ENCODE measurements at places on chromosomes 5 and 9.
A peak's percentile ranks its signal among the peaks of the same experiment; 100 is the strongest.

DNA sequence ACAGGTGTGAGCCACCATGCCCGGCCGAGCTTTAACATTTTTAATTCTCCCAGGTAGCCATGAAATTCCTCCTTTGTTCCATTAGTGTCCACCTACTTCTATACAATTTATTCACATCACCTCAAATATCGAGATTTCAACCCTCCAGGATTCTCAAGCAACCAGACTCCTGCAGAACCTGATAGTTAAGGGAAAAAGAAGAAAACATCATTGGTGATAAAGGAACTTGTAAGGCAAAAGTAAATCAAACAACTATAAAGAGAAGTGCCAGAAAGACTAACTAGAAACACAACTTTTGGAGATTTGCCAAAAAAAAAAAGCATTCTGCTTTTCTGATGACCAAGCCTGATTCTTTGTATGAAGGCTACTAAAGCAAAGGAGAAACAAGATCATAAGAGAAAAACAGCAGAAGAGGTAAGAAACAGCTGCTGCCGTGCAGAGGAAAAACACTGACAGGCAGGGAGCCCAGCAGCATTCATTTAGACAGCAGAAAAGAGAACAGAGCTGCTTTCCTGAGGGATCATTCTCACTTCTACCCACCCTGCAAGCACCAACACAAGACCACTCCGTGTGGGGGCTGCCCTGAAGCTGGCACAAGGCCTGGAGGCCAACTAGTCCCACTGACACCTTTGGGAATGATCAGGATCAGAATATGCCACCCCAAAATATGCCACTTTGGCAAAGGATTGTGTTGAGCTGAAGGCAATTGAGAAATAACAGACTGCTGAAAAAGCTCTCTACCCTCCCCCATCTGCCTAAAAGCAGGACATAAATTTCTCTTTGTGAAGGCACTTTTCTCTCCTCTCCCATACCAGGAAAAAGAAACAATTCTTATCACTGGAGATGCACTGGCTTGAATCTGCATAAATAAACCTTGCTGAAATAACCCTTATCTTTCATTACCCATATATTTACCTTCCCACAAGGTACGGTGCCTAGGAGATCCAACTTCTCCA lies 75.1 kb downstream of the ALDH7A1 start:
- no peak for DNase-seq

DNA sequence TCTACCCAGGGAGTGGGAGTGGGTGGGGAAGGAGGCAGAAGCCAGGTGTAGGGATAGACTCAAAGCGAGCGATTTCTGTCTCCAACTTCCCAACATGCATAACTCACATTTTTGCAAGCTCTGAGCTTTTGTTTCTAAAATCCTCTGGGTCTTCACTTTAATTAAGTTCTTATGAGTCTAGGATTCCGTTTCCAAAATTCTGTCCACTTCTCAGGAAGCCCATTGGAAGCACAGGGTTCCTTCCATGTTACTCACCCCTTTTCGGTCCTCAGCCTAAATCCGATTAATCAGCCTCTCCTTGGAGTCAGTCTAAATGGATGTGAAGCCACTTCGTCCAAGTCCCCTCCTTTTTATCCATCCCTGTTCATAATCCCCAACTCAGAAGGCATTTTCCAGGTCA lies 1.4 kb downstream of the GPX3 start:
- no peak for DNase-seq

DNA sequence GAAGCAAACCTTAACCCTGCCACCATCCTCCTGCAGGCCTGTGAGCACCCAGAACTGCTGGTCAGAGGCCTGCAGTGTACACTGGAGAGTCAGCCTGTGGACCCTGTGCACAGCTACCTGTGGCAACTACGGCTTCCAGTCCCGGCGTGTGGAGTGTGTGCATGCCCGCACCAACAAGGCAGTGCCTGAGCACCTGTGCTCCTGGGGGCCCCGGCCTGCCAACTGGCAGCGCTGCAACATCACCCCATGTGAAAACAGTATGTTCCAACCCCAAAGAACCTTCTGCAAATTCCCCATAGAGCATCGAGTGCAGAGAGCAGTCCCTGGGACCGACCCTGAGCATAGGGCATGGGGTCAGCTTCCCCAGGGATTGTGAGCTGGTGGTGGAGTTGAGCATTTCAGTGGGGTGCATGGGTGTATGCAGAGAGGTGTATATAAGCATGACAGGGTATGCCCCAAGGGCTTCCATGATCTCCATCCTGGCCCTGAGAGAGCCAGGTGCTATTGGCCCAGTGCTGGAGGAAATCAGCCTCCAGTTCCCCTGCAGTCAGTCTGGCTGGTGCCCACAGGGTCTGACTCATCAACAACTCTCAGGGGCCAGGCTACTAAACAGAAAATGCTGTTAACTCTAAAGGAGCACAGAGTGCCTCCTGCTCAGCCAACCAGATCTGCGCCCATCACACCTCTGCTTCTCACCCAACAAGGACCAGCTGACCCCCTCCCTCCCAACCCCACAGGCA lies 126.2 kb downstream of the SAXO1 start:
- peak; percentile 23 for DNase-seq

GRCh38 chr9:94175669-94176068 lies 83.4 kb upstream of the ZNF169 start:
- DNase-seq: no peak

DNA sequence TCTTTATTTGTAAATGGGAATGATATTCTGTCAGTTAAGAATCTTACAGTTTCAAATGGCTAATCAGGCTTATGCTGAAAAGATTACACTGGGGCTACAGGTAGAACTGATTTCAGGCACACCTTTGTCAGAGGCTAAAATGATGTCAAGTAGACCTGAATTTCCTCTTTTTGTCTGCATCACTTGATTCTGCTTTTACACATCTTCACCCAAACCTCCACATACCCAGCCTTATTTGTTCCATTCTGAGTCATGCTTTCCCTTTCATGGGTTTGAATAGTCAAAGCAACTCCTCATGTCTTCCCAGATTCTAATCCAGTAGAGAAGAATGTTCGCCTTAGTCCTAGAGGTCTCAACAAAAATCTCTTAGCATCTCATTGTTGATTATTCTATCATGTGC lies 156.4 kb downstream of the CWC27 start:
- no peak for DNase-seq

GRCh38 chr5:174273325-174273724 lies 227.8 kb downstream of the NSG2 start:
- DNase-seq: no peak

DNA sequence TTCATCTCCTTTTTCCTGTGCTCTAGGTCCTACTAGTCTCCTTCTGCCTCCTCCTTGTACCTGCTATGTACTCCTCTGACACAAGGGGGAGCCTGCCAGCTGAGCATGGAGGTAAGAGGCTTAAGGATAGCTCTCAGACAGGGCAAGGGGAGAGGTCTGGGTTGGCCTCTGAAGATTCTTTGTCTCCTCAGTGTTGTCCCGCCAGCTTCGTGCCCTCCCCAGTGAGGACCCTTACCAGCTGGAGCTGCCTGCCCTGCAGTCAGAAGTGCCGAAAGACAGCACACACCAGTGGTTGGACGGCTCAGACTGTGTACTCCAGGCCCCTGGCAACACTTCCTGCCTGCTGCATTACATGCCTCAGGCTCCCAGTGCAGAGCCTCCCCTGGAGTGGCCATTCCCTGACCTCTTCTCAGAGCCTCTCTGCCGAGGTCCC lies 3.8 kb downstream of the CREB3 start:
- DNase-seq: peak; percentile 85

DNA sequence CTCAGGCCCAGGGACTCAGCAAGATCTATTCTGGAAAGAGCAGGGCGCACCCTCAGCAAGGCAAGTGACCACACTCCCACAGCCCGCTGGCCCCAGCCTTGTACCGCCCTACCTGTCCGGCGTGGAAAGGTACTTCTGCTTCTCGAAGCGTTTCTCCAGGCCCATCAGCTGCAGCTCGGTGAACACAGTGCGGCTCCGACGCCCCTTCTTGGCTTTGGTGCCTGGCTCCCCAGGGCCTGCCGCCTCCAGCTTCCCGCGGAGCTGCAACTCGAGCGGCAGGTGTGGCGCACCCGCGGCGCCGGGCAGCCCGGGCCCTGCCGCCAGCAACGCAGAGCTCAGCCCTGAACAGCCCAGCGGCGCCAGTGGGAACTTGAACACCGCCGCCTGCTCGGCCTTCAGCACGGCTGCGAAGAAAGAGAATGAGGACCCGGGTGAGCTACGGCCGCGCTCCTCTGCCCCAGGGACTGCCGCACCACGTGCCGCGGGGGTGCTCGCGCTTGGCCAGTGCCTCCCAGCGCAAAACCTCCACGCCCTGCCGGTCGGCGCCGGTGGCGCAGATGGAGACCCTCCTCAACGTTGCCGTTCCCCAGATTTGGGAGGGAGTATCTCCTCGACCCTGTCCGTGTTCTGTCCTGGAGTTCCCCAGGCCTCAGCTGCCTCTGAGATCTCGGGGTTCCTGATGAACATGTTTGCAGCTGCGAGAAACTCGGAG lies 2.2 kb downstream of the BARX1 start:
- DNase-seq: no peak

- DNase-seq: no peak
Observed at GRCh38 chr9:99824378-99825171, 2.9 kb downstream of the NR4A3 start.

- peak; percentile 31 for DNase-seq
Observed at GRCh38 chr5:57082441-57083067, 91.3 kb upstream of the GPBP1 start.

DNA sequence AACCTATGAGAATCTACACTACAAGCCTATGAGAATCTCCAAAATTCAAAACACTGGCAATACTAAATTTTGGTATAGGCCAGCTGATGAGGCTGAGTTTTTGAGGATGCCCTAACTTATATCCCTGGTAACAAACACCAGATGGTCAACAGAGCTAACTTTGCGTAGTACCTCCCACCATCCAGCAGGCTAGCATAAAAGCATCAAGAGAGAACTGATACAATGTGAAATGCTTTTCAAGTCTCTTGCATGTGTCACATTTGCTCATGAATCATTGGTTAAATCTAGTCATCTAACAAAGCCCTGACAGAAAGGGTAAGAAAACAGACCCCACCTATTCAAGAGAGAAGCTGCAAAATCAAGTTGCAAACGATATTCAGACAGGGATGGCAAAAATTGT lies 1609.7 kb upstream of the CDH9 start:
- peak; percentile 86 for DNase-seq

GRCh38 chr5:172975289-172975688 lies 8.3 kb upstream of the ATP6V0E1 start:
- DNase-seq: no peak

DNA sequence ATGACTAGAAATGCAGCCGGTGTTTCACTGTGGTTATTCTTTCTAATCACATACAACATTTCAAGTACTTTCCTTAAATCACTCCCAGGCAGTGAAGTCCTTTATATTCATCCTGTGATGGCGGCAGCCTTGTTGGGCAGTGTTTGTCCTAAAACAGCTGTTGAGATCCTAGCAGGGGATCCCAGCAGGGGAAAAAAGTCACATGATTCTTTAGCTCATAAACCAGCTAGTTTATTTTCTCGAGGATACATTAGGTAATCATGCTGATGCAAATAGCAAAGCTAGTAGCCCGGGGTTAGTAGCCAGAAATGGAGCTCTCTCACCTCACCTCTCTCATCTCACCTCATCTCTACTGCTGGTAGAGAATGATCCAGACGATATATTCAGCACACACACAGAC lies 70.5 kb downstream of the FOXD1 start:
- no peak for DNase-seq

GRCh38 chr9:33158843-33159776 lies 8.0 kb downstream of the B4GALT1 start:
- DNase-seq: no peak
